ENCODE measurements at places on chromosomes 3 and 15.

DNA sequence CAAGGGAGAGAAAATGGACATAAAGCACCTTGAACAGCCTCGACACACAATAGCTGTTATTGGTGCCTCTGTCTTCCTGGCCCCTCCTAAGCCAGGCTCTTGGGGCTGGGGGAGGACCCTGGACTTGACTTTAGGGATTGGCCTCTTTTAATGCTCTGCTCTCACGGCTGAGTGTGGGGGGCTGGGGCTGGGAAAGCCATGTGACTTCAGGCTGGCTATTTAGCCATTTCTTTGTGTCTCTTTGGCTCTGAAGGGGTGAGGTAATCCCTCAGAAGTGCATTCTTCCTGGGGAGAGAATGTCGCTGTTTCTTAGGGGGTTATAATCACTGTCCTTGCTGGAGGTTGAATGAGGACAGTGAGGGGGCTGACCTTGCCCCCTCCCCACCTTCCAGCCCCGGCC is 26.2 kb downstream of the MAGEF1 start:
- DNase-seq = no peak

- no peak for DNase-seq
These were observed 7.1 kb downstream of the FAM81A start for GRCh38 chr15:59444980-59445545.

- DNase-seq = no peak
These were observed 346.0 kb downstream of the NLGN1 start for GRCh38 chr3:173743516-173743915.

DNA sequence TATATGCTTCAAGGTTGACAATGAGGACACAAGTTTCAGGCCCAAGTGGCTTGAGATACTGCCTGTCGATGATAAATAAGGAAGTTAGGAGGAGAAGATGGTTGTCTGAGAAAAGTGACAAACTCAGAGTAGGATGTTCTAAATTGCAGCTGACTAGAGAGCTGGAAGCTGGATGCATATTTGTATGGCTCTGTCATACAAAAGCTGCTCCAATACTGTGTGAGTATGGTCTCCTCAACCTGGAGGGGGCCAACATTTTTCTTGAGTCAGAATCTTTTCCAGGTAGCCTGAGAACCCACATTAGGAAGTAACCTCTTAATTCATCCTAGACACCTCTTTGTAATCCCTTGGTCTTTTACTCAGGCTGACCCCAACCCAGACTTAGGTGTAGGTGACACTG is 28.4 kb upstream of the TPRG1 start:
- no peak for DNase-seq

DNA sequence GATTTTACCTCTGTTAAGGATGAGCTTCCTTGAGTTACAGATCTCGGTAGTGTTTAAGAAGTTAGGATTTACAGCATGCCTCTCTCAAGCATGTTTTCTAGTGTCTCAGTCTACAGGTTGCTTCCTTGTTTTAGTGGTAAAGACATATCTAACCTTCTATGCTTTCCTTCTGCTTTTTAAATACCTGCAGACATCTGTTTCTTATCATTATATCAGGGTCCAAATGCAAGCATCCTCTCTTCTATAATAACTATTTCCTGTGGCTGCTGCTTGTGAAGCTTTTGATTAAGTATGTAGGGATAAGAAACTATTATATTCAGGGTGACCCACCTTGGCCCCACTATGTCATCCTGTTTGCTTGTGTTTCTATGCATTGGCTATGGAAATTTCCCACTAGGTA is 112.2 kb upstream of the LRRFIP2 start:
- DNase-seq = no peak

GRCh38 chr15:76799760-76800159 is 105.4 kb downstream of the SCAPER start:
- DNase-seq = no peak

DNA sequence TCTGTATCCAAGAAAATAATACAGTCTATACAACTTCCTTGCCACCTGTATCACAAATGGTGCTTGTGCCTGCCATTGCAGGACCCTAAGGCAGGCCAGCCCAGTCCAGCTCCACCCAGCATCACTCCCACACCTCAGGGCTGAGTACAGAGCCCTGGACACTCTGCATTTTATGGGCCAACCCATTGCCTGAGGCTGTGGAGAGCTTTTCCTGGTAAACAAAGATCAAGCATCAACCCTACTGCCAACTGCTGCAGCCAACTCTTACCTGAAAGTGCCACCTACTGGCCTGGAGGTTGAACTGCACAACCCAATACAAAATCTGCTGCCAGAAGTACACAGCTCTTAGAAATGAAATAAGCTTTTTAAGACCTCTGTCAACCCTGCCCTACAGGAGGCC is 1082.2 kb downstream of the NAALADL2 start:
- no peak for DNase-seq

DNA sequence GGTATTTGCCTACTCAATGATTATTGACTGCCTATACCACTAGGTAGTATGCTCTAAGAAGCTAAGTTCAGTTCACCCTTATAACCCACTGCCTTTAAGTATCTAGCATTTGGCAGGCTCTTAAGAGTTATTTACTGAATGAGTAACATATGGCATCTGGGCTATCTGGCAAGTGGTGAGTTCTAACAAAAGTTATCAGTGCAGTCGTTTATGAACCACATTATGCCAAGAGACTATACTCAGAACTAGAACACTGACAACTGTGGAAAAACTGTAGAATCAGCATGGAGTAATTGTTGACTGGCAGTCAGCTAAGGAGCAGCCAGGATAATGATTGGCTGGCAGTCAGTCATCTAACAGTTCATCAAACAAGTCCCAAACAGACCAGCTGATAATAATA is 25.8 kb downstream of the RAF1 start:
- DNase-seq = no peak

- no peak for DNase-seq
These were observed 6.3 kb upstream of the TIPIN start for GRCh38 chr15:66362776-66363175.

DNA sequence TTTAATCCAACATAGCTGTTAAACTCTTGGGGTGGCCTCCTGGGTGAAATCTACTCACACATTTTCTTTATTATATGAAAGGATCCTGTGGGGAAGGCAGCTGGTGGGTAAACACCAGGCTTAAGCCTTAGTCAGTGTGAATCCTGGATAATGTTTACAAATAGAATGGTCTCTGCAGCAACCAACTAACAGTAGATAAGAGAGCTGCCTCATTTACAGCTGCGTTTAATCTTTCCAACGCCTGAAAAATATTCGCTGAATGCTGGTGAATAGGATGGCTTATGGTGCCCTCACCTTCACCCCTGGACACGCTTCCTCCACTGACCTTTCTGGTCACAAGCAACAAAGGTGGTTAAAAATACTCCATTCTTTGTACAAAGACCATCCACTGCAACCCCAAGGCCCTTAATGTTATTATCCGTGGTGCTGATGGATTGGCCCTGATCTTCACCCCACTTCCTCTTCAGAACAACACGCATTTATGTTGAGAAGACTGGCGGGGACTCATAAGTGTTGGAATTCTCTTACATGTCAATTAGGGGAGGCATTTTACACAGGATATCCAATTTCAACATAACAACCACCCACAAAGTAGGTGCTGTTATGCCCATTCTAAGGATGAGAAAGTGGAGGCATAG is 120.0 kb upstream of the FRMD4B start:
- DNase-seq = no peak

DNA sequence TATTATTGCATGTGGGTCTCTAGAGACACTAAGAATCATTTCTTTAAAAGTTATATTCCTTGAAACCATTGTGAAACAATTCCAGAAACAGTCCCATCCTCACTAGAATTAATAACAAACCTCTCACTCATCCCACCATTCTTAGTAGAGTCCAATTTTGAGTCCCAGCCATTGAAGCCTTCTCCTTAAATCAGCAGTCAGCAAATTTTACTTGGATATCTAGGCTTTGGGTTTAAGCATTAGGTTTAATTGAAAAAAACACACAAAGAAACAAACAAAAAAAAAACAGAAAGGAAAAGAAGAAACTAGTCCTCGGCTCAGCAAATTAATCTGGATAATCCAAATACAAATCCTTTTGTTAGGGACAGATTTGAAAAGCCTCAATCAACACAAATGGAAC is 109.3 kb downstream of the LRRC3B start:
- DNase-seq = no peak

GRCh38 chr3:100158918-100159330 is 44.6 kb upstream of the FILIP1L start:
- DNase-seq = no peak

DNA sequence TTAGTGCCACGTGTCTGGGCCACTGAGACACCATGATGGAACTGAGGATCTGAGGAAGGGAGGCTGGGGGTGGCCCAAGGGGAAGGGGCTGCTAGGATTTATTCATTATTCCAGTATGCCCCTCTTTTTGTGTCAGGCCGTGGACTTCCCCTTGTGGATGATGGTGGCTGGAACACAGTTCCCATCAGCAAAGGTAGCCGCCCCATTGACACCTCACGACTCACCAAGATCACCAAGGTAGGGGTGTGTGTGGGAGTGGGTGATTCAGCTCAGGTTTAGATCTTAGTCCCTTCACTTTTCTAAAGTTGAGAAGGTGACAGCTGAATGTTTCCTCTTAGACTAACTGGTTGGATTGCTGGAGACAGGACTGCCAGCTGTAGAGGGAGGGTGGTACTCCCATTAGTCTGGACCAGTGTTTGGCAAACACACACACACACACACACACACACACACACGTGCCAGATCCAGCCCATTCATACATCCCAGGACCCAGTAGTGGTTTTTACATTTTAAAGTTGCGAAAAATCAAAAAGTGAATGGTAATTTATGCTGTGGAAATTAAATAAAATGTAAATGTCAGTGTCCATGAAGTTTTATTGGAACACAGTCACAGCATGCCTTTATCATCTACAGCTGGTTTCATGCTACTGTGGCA is 11.4 kb downstream of the EIF4G1 start:
- DNase-seq = no peak

GRCh38 chr3:32819551-32820348 is 2.0 kb downstream of the TRIM71 start:
- DNase-seq = no peak

DNA sequence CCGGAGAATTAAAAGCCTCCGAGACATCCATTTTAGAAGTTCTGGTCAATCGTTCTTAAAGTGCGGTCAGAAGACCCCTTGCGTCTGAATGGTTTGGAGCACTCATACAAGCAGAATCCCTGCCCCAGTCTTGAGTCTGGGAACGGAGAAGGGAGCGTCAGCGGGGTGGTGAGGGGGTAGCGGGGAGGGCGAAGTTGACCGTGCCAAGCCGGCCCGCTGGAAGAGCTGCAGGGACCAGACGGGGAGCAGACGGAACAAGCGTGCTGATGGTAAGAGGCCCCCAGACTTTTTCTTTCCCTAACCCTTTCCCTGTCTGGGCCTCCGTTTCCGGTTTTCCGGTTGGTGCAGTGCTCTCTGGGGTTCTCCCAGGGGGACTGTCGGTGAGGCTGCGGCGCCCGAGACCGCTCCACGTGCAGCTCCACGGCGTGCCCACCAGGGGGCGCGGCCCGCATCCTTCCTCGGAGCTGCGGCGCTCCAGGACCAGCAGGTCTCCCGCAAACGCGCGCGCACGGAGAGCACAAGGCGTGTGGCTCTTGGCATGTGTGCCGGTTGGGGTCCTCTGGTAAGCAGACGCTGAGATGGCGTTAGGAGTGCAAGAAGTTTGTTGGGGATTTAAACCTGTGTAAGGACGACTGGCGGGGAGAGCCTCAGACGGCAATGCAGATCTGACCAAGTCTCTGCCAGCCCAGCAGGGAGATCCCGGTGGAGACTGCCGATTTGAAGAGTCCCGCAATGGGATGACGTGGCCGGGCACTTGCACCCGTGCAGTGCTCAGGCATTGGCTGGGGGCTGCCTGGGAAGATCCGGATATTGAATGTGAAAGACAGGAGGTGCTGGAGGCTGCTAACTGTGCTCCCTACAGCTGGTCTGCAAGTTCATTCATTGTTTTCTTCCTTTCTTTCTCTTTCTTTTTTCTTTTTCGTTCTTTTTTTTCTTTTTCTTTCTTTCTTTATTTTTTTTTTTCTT is 19.2 kb upstream of the CORO2B start:
- DNase-seq = peak; percentile 39

DNA sequence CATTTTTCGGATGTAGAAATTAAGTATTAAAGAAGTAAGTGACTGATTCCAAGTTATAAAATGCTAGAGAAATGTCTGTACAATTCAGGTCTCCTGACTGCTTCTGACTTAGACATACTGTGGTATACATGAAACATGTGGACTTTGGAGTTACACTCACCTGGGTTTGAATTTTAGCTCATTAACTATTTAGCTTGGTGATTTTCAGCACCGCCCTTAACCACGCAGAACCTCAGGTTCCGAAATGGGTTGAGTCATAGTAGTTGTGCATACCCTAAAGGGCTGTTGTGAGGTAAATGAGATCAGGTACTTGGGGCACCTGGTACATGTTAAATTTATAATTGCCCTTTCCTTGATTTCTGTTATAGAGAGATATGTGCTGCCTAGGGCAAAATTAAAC is 32.9 kb upstream of the UTS2B start:
- no peak for DNase-seq

GRCh38 chr3:20055020-20055775 is 15.0 kb downstream of the KAT2B start:
- no peak for DNase-seq

DNA sequence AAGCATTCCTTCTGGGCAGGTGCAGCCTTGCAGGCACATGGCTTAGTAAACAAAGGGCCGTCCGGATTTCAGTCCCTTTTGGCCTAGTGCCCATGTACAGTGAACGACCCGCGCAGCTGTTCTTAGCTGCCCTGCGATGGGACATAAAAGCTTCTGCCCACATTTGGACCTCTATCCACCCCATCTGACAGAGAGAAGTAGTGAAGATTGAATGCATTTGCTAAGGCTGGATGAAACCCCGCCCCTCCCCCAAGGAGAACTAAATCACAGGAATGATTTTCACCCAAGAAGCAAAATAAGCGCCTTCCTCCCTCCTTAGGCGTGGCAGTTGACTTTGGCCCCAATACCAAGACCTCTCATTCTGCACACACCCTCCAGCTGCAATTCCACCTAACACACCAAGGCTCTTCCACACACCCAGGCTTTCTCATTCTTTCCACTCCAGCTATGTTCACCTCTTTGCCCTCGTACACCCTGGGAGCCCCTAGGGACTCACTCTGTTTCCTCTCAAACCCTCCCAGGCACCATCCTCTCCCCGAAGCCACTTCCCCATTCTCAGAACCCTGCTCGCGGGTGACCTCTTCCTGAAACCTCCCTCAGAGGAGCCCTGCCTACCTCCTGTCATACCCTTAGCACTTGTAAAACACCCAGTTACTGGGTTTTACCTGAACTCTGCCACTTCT is 14.1 kb upstream of the HRH1 start:
- no peak for DNase-seq

- no peak for DNase-seq
These were observed 53.6 kb downstream of the CLSTN2 start for GRCh38 chr3:139988472-139989156.

- no peak for DNase-seq
These were observed 982 bp downstream of the TAGLN3 start for GRCh38 chr3:111999484-112000324.

DNA sequence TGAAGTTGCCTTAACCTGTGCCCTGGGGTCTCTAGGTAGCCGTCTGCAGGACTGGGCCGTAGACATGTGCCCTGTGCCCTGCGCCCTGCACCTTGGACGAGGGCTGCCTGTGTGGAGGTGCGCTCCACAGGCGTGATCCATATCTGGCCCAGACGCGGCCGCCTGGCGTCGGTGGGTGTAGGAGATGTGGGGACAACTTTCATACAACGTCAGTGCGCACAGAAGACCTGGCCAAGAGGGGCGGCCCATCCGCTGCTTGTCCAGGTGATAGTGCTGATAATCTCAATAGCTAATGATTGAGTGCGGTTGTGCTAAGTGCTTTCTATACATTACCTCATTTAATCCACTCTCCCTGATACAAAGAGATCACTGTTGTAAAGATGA is 665 bp upstream of the RASGRP1 start:
- DNase-seq = no peak

- no peak for DNase-seq
These were observed 27.1 kb upstream of the MAP3K13 start for GRCh38 chr3:185335799-185336198.
